ENCODE measurements at places on chromosomes 2 and 18. TPM values are rescaled to one million over a fixed set of nuclear protein-coding genes. Genes with fewer than 3 reads are reported as not detected.

DNA sequence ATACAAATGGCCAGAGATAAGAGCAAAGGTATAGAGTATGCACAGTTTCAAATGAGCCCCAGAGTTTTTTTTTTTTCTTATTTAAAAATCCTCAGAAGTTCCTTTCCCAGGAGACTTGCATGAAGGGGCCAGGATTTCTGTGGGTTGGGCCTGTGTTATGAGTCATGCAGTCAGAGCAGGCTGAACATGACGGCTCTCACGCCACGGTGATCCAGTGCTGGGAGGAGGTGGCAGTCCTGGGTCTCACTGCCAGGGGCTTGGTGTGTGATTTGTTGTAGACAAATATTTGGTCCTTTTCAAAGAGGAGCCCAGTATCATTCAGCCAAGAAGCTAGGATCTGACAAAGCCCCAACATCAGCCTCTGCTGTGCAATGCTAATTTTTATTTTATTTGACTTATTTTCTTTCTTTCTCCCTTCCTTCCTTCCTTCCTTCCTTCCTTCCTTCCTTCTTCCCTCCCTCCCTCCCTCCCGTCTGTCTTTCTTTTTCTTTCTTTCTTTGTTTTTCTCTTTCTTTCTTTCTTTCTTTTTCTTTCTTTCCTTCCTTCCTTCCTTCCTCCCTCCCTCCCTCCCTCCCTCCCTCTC, 10.4 kb upstream of the KCNE4 start:
- DNase-seq = no peak

HAAO gene
- total RNA-seq = 0.61 TPM

IHH gene
- not detected for total RNA-seq

DNA sequence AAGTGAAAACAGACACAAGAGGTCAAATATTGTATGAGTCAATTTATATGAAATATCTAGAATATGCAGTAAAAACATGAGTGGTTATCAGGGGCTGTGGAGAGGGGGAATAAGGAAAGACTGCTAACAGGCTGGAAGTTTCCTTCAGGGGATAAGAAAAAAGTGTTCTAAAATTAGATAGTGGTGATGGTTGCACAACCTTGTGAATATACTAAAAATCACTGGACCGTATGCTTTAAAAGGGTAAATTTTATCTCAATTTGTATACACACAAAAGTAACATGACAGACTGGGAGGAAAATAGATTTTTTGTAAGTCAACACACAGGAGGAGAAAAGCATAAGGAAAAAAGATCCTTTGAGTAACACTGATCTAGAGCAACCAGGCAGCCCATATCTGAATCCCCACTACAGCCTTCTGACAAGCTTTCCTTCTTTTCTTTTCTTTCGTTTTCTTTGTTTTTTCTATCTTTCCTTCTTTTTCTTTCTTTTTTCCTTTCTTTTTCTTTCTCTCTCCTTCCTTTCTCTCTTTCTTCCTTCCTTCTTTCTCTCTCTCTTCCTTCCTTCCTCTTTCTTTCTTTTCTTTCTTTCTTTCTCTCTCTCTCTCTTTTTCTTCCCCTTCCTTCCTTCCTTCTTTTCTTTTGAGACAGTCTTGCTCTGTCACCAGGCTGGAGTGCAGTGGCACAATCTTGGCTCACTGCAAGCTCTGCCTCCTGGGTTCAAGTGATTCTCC, 95.4 kb downstream of the AAK1 start:
- DNase-seq = no peak

DNA sequence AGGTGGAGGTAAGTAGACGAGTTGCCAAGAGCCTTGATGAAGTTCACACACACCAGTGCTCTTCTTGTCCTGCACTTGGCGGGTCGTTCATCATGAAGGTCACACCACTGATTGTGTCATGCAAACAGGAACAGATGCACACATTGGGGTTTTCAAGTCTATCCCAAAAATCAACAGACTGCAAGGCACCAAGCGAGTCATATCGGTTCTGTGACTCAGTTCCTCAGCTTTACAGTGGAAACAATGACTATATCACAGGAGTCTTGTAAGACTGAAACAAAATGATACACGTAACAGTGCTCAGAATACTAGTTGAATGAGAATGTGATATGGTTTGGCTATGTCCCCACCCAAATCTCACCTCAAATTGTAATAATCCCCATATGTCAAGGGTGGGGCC, 526.9 kb upstream of the ID2 start:
- no peak for DNase-seq
